ENCODE measurements at places on chromosomes 7 and 10.
A peak's percentile ranks its signal among the peaks of the same experiment; 100 is the strongest.

DNA sequence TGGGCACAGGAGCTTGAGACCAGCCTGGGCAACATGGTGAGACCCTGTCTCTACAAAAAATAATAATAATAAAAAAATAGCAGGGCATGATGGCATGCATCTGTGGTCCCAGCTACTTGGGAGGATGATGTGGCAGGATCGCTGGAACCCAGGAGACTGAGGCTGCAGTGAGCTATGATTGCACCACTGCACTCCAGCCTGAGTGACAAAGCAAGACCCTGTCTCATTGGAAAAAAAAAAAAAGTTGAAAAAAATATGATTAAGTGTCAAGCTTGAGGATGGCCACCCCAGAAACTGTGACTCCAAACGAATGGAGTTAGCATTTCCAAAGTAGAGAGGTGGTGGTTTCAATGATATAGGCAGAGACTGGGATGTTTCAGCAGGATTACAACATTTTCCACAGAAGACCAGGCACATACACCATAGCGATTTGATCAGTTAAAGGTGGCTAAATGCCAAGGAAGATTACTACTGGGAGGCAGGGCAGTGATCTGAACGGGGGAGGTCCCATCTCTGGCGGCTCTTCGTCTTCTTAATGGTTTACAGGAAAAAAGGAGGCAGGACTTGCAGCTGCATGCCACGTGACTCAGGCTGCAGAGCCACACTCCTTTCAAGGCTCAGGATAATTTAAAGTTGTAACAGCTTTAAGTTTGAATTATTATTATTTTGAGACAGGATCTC, 250.6 kb upstream of the GALNT17 start:
- DNase-seq = no peak

DNA sequence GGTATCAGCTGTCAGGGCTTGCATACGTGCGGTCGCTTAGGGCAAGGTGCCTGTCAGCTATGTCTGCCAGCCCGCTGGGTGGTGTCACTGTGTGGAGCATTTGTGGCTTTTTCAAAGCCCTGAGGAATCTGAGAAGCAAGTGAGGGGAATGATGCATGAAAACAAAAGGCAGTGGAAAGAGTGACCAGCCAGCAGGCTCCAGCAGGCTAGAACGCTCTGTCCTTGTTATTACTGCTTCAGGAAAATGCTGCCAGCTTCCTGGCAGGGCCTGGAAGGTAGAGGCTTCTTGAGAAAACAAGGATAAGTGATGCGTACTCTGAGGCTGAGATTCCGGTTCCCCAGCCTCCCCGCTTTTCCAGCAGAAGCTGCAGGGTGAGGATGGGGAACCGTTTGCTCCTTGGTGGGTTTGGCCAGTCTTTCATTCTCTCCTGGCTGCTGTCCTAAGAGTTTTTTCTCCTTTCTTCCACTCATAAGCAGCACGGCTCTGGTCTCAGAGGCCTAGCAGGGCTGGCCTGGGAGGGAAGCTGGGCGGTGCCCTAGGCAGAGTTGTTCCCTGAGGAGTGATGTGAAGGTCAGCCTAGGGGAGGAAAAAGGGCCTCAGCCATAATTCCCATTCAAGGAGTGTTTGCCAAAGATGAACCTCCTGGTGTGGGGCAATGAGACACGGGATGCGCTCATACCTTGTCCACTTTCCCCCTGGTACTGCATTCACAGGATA, 42.8 kb upstream of the MKLN1 start:
- no peak for DNase-seq

DNA sequence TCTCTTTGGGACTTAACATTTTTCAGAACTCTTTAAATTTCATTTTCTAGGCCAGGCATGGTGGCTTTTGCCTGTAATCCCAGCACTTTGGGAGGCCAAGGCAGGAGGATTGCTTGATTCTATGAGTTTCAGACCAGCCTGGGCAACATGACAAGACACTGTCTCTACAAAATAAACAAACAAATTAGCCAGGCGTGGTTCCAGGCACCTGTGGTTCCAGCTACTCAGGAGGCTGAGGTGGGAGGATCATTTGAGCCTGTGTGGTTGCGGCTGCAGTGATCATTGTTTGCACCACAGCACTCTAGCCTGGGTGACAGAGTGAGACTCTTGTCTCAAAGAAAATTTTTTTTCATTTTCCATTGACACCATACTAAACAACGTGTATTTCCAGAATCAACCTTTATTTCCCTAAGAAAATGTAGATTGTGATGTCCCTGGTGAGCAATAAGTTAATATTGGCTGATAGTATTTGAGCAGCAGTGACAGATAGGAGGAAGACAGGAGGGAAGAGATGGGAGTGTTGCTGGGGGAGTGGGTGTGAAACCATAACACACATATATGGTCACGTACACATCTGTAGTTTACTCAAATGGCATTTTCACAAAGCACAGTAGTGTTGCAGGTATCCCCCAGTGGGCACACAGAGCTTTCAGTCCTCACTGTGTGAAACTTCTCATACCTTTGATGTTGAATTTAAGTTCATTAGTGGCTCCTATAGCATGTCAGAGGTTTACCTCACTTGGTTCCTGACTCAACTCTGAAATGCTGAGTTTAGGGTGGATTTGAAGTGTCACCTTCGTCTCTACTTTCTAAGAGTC, 205.6 kb downstream of the AUTS2 start:
- no peak for DNase-seq

DNA sequence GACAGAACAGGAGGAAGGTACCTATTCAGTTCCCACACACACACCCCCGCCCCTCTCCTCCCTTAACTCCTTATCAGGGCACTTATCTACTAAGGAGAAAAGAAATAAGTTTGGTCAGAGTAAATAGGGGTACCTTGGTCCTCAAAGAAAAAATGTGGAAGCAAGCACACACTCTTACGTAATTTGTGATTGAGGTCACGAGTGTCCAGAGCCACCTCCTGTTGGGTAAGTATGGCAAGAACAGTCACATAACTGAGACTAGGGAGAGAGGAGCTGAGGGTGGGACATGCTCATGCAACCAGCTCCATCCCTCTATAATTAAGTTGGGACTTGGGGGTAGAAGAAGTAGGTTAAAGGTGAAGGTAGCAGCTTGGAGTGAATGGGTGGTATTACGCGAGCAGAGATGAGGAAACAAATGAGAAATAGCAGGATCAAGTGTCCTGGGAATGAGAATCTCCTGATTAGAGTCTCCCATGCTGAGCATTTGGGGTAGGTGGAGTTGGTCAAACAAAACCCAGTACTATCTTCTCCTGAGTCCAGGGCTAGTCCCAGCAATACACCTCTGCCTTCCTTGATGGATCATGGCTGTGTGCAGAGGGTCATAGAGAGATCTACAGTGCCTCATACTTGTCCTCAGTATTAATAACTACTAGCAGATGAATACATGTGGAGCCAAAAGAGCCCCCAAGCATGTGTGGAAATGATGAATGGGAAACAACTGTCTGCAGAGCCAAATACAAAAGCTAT, 77.1 kb downstream of the GSAP start:
- DNase-seq = no peak

- peak; percentile 2 for DNase-seq
These were observed 65.9 kb upstream of the ZNF92 start for GRCh38 chr7:65307651-65308299.

DNA sequence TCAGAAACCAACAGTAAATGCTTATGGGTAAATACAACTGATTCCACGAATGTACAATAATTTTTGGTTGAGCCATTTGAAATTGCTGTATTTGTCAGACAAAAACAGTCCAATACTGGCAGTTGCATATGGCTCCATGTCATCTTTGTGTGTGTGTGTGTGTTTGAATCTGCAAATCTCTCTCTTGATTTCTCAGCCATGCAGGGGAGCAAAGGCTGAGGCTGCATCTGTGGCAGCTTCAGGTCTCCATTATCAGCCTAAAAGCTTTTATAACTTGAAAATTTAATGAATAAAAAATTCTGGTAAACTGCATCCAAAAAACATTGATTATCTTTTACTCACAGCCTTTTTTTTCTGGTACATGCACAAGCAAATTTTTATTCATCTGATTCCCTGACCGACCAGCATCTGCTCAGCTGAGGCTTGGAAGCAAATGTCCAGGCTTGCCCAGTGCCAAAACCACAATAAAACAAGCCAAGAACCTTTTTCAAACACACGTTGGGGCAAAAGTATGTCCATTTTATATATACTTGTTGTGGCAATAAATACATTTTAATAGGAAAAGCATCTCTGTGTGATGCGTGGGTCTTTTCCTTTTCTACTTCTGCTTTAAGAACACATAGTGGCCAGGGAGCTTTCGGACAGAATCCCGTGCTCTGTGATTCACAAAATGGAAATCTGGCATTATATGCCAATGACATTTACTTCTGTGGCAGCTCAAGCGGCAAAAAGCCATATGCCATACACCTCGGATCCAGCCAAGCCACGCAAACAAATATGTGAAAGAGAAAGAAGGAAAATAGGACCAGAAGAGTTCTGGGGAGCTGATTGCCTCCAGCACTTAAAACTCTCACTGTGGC, 275.6 kb upstream of the AOAH start:
- DNase-seq = no peak

DNA sequence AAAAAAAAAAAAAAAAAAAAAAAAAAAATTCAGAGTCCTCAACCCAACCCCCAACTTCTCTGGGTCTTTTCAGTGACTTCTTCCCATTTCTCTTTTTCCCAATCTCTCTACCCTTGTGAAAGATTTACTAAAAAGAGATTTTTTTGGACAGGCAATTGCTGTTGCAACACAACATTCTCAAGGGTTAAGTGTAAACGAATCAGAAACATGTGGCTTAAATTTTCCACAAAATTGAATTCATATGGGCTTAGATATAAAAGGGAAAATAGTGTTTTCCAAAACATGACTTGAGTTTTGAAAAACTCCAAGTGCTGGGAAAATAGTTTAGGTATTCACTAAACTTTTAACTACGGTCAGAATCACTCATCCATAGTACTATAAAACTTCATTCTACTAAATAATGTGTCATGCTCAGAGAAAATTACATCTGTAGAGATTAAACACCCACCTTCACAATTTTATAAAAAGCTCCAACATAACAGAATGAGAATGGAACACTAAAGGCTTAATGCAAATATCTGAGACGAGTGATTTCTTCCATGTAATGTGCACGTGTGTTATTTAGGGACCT, 643.1 kb downstream of the PARD3 start:
- no peak for DNase-seq

DNA sequence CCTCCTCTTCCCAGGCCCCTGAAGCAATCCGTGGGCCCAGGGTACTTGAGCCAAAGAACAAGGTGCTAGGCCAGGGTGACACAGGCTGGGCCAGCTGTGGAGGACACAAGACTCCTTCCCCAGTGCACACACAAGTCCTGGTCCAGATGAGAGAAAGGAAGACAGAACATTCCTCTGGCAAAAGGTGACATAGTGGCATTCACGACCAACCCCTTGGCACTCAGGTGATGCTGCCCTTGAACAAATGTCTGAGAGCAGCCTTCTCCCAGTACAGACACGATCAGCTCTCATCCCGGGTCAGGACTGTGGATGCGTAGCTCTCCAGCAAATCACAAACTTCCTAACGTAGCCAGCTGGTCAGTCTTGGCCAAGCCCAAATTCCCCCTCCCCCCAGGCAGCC, 118.5 kb downstream of the OAT start:
- no peak for DNase-seq

DNA sequence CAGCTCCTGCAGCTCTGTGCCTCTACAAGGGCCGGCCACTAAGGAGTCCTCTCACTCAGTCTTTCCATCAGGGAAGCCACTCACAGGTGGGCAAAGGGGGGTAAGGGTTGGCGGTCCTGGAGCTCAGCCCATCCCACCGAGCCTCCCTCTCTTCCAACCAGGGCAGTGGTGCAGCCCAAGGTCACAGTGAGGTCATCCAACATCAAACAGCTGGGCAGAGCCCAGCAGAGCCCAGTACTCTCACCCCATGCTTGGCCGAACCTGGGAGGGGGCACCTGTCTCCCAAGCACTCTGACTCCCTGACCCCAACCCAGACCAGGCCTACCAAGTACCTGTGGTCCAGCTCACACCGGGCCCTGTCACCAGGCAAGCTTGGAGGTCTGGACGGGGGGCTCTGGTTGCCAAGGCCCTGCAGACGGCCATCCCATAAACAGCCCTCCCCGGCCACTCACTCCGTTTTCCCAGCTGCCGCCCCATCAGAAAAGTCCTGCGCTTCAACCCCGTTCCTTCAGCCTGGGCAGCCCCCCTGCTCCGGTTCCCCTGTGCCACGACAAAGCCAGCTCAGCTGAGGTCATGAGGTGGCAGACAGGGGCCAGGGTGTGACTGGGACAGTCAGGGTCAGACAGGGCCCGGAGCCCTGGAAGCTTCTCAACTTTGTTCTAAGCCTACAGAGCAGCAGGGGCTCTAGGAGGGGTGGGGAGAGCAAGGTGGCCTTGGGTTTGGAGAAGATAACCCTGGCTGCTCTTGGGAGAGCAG, 27.5 kb downstream of the PDGFA start:
- no peak for DNase-seq

- no peak for DNase-seq
These were observed 87.4 kb upstream of the KMT2E start for GRCh38 chr7:104926601-104927041.

- DNase-seq = no peak
These were observed 72.2 kb downstream of the DAGLB start for GRCh38 chr7:6375348-6376101.

- no peak for DNase-seq
These were observed 49.7 kb downstream of the UNC5B start for GRCh38 chr10:71262027-71262426.

DNA sequence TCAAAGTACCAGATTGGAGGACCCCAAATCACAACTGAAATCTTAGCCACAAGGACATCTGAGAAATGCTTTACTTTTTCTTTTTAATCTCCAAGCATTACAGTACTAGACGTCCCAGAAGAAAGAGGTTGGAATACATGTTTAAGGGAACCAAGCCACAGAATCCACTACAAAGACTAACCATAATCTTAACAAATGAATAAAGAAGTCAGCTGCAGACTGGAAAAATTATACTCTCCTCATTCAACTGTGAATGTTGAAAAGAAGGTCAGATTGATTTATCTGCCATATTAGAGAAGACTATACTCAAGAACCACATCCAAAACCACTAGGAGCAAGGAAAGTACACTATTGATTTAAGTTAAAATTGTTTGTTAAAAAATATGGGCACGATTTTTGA, 102.1 kb upstream of the ABCB5 start:
- no peak for DNase-seq

- DNase-seq = no peak
These were observed 207.6 kb downstream of the MAD1L1 start for GRCh38 chr7:2025188-2025587.

DNA sequence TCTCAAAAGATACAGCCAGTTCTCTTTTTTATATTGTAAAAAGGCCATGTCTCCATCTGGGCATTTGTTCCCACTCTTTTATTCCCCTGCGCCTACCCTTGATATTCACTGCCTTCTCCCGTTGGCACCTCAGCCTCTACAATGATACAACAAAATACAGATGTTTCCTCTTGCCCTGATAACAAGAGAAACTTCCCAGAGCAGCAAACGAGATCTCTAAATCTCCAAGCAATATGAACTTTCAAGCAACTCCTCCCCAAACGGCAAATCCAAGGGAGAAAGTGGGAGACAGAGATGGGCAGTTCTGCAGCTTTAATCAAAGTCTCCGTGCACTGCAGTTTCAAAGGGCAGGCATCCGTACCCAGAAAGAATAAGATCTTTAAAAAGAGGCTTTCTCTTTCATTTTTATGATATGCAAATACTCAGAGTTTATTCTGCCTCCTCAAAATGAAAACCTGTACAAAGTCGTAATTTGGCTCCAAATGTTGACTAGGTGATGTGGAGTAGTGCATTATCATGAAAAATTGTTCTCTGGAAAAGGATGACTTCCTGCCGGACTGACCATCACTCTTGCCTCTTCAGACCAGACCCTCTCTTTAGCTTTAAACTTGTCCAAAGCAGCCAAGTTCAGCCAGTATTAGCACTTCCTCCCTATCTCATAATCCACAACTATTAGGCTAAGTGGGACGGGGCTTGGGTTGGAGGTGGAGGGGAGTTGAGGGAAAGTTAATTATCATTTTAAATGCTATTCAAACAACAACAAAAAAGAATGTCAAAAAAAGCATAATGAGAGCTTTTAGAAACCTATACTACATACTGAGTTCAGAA, 682 bp downstream of the HGF start:
- no peak for DNase-seq

Measured in T follicular helper cell (primary cell).